Neural crest cell (in vitro differentiated cells): ENCODE measurements at places on chromosomes 16 and 17.
A peak's percentile ranks its signal among the peaks of the same experiment; 100 is the strongest.

DNA sequence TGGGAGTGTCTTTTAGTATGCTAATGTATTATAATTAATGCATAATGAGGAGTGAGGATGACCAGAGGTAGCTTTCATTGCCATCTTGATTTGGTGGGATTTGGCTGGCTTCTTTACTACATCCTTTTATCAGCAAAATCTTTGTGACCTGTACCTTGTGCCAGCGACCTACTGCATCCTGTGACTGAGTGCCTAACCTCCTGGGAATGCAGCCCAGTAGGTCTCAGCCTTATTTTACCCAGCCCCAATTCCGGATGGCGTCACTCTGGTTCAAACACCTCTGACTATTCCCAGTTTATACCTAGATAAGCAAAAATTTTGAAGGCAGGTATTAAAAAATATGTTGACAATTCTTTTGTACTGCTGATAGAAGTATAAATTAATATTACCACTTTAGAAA, 10.5 kb upstream of the BLMH start:
- no peak for DNase-seq

- DNase-seq: no peak
Observed at GRCh38 chr17:65627891-65628643, 66.6 kb upstream of the AXIN2 start.

- no peak for DNase-seq
Observed at GRCh38 chr16:19184823-19185509, 16.9 kb downstream of the SYT17 start.

DNA sequence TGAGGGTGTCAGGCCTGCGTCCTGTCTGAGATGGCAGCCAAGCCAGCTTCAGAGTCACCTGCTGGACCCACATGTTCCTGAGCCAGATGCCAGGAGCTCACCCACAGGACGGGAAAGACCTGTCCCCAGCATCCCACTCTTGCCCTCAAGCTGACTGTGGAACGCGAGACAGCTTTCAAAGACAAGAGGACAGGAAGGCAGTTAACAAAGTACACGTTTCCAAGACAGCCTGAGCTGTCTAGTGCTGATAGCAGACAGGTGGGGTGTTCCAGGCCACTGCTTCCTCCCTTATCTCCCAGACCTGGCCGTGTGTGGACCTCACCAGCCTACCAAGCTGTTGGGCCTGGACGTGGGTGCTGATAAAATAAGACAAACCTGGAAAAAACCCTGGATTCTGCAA, 13.2 kb downstream of the CMTM3 start:
- no peak for DNase-seq

DNA sequence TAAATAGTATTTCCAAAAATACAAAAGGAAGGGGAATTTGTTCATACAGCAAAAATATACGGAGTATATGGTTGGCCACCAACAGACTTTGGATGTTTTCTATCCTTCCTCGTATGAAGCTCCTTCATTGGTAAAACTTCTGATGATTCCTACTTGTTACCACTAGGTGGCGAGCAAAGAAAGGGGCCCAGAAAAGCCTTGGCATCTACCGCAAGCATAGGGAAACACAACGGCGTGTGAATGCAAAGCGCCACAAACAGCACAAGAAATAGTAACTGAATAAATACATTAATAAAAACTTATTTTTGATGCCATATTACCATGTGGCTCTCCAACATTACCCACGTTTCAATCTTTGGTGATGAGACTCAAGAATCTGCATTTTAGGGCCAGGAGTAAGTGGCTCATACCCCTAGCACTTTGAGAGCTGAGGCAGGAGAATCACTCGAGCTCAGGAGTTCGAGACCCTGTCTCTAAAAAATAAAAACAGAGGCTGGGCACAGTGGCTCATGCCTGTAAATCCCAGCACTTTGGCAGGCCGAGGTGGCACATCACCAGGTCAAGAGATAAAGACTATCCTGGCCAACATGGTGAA, 34.5 kb downstream of the YWHAE start:
- peak; percentile 35 for DNase-seq

DNA sequence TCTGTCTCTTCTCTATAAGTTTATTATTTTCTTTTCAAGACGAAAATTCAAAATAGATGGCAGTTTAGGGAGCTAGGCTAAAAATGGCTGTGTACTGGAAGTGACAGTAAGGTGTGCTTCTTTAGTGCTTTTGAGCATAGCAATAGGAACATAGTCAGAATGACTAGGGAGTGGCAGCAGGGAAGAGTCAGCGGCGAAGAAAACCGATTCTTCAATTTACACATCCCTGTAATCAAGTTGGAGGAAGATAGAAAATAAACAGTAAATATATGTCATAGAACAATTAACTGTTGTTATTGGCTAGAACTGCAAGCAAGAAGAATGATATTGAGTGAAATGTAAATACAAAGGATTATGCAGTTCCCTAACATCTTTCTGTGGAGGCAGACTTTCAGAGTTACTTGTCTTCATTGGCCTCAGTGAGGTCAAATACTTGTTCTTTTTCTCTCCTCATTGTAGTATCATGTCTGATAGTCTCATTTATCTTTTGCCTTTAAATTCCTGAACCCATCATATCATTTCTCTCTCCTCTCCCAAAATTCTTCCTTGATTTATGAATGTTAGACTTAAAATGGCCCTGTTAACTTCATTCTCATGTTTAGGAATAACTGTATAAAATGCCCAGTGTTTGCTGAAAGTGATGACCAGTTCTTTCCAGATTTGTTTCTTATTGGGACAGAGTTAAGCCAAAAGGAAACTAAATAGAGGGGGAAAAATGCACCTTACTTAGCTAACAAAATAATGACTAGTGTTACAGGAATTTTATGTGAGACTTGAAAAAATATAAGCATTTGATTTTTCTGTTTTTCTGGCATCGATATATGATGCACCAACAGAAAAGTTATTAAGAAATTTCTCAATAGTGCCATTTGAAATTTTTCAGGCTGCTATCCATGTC, 211.4 kb downstream of the BCAS3 start:
- DNase-seq: no peak

DNA sequence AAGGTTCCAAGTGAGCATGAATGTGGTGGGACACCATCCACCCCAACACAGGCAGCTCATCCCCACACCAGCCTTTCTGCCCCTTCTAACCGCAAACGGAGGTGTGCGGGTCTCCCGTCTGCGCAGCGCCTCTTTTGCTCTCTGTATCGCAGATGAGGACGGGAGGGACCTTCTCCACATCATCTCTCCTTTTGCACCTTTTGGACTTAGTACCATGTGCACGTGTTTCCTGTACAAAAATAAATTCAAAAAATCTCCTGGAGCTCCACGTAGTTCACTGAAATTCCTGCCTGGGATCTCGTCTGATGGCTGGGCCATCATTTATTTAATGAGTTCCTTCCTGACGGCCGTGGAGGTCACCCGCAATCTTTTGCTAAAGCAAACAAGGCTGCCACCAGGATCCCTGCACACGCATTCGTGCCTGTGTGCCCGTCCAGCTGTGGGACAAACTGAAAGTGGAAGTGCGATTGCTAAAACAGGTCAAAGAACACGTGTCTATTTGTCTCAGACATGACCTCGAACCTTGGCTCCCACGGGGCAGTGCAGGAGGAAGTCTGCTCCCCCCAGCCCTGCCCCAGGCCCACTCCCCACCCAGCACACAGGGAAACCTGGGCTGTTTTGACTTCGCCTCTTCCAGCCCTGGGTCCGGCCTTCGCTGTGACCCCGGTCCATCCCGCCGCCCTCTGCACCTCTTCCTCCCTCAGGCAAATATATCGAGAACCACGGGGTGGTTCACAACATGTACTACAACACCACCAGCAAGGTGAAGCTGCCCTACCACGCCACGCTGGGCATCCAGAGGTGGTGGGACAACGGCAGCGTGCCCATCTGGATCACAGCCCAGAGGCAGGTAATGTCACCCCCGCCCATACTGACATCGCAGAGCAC, 2.3 kb downstream of the ENPP7 start:
- DNase-seq: no peak

GRCh38 chr17:54983260-54983659, 14.7 kb downstream of the STXBP4 start:
- DNase-seq: no peak

DNA sequence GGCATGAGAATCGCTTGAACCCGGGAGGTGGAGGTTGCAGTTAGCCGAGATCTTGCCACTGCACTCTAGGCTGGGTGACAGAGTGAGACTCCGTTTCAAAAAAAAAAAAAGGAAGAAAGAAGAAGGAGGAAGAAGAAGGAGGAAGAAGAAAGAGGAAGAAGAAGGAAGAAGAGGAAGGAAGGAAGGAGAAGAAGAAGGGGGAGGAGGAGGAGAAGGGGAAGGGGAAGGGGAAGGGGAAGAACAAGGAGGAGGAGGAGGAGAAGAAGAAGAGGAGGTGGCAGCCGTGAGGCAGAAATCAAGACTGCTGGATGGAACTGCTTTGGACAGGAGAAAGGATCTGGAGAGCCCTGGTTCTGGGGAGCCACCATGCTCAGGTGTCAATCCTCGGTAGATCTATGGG, 29.7 kb upstream of the PEMT start:
- DNase-seq: no peak

DNA sequence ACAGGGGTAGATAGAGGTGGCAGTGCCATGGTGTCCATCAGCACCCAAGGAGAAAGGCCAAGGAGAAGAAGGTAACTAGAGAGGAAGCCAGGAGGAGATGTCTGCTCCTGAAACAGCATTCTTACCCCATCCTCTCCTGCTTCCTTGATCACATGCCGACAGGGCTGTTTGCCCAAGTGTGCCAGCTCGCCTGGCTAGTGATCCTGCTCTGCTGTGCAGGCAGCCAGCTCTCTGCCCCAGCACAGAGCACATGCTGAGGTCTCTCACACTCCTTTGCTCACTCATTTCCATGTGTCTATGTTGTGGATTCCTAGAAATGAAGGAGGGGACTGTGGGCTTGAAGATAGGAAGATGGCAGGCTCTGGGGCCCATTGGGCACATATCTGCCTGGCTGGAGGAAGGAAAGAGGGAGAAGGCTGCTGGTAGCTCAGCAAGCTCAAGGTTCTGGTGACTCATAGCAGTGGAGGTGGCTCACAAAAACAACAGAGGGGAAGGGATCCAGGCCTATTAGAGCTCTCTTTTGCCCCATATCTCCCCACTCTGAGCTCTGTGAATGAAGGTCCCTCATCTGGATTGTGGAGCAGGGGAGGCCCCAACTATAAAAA, 54.3 kb downstream of the NEUROD2 start:
- no peak for DNase-seq

GRCh38 chr17:80969030-80969673, 22.5 kb upstream of the CHMP6 start:
- no peak for DNase-seq

GRCh38 chr16:57054771-57055170, 37.6 kb upstream of the CPNE2 start:
- DNase-seq: no peak

GRCh38 chr16:68491576-68491950, 43.3 kb upstream of the SMPD3 start:
- no peak for DNase-seq

GRCh38 chr17:82041144-82041814, 3.8 kb upstream of the DCXR start:
- no peak for DNase-seq

DNA sequence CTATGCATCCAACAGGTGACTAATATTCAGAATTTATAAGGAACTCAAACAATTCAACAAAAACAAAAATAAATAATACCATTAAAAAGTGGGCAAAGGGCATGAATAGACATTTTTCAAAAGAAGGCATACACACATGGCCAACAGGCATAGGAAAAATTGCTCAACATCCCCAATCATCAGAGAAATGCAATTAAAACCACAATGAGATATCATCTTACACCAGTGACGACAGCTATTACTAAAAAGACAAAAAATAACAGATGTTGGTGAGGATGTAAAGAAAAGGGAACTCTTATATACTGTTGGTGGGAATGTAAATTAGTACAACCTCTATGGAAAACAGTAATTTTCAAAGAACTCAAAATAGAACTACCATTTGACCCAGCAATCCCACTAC, 250.4 kb upstream of the N4BP1 start:
- DNase-seq: no peak

GRCh38 chr16:48613061-48613957, 3.3 kb upstream of the N4BP1 start:
- no peak for DNase-seq

- DNase-seq: no peak
Observed at GRCh38 chr17:19284005-19284959, 47.1 kb downstream of the EPN2 start.

- no peak for DNase-seq
Observed at GRCh38 chr17:73293480-73293911, 18.3 kb downstream of the CDC42EP4 start.

DNA sequence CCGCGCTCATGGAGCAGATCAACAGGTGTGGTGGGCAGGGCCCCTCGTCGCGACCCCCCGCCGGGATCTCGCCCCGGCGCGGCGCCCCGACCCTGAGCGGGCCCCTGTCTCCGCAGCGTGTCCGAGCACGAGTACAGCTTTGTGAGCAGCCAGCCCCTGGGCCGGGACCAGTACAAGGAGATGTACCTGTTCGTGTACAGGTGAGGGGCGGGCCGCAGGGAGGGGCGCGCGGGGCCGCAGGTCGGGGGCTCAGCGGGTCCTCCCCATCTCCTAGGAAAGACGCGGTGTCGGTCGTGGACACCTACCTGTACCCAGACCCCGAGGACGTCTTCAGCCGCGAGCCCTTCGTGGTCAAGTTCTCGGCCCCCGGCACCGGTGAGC, 848 bp downstream of the DNASE1L2 start:
- DNase-seq: no peak

- no peak for DNase-seq
Observed at GRCh38 chr17:27572665-27573064, 58.3 kb upstream of the LGALS9 start.

DNA sequence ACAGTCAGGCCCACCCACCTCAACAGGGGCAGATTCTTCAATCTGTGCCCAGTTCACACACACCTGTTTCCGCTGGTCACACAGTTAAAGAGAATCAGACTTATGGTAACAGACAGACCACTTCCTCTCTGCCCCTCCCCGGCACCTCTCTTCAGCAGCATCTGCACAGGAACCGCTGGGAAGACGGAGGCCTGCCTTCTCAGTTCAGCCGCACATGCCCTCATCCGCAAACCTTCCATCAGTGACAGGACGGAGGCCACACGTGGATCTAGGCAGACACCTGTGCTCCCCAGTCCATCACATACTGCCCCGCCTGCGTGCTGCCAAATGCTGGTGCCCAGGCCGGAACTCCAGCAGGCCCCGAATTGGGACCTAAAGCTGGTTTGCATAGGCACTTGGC, 10.3 kb downstream of the PHB1 start:
- no peak for DNase-seq

GRCh38 chr17:5115673-5116651, at the start of gene USP6:
Gene USP6, plus strand, starts transcription at chr17:5116032. Its CDS starts 14,336 bp downstream, at chr17:5130368.
- DNase-seq: no peak

GRCh38 chr17:20133517-20133916, 124.4 kb downstream of the SPECC1 start:
- DNase-seq: no peak

DNA sequence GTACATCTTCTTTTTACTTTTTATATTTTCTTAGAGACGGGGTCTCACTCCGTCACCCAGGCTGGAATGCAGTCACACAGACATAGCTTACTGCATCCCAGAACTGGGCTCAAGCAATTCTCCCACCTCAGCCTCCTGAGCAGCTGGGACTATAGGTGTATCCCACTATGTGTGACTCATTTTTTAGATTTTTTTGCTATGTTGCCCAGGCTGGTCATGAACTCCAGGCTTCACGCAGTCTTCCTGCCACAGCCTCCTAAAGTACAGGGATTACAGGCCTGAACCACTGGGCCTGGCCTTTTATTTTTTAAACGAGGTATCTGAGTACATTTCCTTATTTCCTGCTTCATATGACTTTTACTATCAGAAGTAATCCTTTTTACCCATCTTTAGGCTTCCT, 48.0 kb downstream of the GLG1 start:
- DNase-seq: no peak

GRCh38 chr16:28140788-28141618, 70.8 kb downstream of the XPO6 start:
- DNase-seq: no peak

- no peak for DNase-seq
Observed at GRCh38 chr16:25464058-25464457, 206.4 kb upstream of the ZKSCAN2 start.
